SK-N-SH (cell line): ENCODE measurements at places on chromosomes 4 and X.

DNA sequence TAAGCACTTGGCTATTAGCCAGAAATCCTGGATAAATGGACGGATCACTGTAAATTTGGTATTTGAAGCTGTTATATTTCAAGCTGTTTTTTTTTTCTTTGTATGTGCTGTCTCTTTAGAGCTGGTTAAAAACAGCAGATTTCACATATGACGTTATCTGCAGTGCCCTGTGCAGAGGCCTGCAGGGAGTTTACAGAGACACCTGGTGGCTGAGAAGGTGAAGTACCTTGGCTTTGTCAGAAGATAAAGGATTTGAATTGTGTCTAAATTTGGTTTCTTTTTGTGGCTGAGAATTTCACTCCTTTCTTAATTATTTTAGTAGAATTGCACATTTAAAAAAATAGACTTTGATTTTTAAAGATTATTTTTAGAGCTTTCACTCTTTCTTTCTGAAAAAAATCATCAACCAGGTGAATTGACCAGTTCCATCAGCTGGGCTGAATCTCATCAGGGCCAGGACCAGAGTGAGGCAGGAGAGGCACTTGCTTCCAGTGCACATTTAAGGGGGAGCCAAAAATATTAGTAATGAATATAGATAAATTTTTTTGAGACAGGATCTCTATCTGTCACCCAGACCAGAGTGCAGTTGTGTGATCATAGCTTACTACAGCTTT, 9.6 kb upstream of the CHRNA9 start:
- DNase-seq = peak; percentile 67

GRCh38 chr4:25913056-25913850, 767 bp upstream of the SMIM20 start:
- DNase-seq = peak; percentile 52

DNA sequence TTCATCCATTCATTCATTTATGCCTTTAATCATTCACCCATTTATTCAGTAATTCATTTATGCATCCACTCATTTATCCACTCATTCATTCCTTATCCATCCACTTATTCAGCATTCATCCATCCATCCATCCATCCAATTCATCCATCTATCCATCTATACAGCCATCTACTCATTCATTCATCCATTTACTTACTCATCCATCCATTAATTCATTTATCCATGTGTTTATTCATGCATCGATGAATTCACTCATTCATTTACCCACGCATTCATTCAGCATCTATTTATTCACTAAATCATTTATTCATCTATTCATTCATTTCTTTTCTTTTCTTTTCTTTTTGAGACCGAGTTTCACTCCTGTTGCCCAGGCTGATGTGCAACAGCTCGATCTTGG, 10.4 kb downstream of the P2RY8 start:
- DNase-seq = no peak

DNA sequence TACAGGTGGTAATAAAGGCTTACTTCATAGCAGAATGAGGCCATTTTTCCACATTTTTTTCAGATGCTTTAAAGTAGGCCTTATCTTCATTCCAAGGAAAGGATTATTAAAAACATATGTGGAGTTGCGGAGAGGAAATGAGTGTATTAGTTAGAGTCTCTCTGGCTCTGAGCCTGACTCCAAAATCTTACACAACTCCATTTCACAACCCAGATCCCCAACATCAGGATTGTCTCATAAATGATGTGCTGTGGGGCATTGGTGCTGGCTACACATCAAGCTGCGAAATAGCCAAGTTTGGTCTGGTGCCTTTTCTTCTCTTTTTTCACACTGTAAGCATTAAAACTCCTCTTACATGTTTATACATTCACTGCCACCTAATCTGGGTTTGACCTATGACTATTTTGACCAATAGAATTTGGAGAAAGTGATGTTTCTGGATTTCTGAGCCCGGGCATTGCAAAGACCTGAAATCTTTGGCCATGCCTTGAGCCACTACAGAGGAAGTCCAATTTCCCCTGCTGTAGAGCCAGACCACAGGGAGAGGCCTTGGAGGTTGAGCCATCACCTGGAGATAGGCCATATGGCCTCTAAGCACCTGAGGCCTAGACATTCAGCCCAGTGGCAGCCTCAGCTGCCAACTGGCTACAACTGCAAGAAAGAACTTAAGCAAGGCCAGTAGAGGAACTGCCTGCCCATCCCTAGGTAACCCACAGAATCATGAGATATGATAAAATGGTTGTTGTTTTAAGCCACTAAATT, 16.7 kb upstream of the SOD3 start:
- no peak for DNase-seq

- no peak for DNase-seq
Observed at GRCh38 chrX:48695534-48695896, 1.0 kb upstream of the SUV39H1 start.

DNA sequence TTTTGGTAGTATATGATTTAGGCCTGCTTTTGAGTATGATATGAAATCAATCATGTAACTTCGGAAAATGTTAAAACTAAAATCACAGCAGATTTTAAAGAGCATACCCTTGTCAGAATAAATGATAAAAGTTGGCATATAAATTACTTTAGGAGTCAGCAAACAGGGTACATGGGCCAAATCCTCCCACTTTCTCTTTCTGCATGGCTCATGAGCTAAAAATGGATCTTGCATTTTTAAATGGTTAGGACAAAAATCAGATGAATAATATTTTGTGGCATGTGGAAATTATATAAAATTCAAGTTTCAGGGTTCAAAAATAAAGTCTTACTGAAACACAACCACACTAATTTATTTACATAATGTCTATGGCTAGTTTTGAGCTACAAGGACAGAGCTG, 214.9 kb downstream of the GASK1B start:
- DNase-seq = no peak

GRCh38 chrX:65720381-65720964, 53.0 kb downstream of the MSN start:
- no peak for DNase-seq

DNA sequence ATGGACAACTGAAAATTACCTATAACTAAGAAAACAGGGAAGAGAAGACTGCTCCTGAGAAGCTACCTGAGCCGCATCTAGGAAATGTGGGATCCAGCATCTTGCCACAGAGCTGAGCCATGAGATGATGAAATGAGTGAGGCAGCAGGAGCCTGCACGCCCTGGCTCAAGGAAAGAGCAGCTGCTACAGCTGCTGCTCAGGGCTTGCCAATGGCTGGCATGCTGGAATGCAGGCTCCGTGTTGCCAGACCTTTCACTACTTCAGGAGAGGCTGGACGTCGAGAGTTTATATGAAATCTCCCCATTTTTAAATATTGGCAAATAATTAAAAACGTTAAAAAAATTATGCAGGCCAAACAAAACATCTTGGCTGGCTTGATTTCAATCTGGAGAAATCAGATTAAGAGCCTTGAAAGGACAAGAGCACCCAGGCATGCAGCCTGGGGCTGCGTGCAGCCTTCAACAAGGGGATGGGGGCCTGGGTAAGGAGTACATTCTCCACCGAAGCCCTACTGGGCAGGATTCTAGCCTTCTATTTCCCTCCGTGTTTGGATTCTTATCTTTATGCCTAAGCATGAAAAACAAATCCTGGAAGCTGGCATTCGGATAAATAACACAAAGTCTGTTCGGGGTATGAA, 227.6 kb downstream of the NR3C2 start:
- no peak for DNase-seq

DNA sequence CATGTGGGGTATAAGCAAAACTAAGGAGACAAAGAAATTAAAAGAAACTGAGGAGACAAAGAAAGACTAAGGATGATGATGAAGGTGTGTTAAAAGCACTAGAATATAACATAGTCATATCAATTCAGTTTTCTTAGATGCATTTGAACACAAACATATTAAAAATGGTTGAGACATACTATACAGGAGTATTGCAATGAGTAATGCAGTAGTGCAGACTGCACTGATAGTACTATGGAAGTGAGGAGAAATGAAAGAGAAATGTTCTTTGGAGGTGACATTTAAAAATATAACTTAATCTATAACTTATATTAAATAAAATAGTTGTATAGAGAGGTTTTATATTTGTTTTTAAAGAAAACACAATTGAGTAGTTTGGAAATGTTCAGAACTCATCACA, 279.2 kb downstream of the CAMK2D start:
- no peak for DNase-seq

DNA sequence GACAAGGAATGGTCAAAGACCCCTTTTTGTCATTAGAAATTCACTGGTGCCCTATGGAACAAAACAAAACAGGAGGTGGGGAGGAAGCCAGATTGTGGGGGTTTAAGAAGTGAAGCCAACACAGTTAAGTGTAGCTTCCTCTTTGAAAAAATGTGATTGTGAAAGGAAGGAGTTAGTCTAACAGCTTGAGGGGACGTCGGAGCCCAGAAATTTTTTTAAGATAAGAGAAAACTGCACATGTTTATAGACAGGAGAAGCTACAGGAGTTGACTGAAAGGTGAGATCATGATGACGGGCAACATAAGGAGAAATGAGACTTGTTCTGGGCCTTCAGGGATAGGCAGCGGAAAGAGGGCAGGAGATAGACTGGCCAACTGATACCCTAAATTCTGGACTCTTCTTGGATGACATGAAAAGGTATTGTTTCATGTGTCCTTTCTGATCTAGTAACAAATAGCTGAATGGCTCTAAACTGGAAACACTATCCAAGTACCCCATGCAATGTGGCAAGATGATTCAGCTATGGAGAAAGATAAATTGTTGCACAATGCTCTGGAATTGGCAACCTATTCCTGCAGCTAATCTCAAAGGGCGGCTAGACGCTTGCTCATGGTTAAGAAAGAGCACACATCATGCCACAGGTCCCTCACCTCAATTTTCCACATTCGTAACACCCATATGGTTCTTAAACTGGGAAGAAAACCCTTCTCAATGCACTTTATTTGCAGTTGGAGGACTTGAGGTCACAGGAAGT, 3.7 kb upstream of the HDAC8 start:
- no peak for DNase-seq

GRCh38 chr4:188218392-188218791, 79.2 kb downstream of the TRIML1 start:
- DNase-seq = no peak

- peak; percentile 28 for DNase-seq
Observed at GRCh38 chr4:127400731-127401346, 231.9 kb upstream of the INTU start.

DNA sequence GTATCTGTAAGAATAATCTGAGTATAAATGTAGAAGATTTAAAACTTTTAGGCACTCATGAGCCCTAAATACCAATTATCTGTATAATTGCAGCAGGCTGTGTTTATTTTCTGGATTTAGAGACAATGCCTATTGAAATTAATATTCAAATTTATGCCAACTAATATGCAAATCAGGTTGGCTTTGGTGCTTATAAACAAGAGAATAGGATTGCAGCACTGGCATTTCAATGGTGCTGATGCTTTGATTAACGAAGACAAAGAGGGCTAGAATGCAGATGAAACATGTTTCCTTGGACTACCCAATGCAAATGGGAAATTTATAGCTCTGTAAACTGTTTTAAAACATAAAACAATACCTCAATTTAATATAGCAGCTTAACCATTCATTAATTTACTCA, 70.7 kb upstream of the GATB start:
- no peak for DNase-seq

DNA sequence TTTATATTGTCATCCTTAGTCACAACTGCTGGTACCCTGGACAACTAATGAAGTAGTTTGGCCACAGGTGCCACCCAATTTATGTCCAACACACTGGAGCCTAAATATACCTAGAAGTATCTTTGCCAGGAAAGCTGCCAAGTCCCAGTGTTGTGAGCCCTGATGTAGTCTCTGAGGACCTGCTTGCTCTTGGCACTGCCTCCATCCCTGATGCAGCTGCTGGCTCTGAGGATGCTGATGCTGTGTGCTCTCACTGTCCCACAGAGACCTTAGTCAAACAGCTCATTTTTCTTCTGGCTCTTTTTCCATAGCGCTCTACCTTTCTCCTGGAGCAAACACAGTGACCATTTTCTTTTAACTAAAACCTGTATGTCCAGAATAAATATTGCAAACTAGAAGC, 1535.4 kb upstream of the ADGRL3 start:
- DNase-seq = no peak

GRCh38 chrX:120282697-120283096, 28.6 kb downstream of the TMEM255A start:
- no peak for DNase-seq

- DNase-seq = peak; percentile 26
Observed at GRCh38 chr4:38674258-38675144, 10.5 kb downstream of the KLF3 start.

- DNase-seq = no peak
Observed at GRCh38 chr4:89382439-89382838, 74.8 kb upstream of the GPRIN3 start.

DNA sequence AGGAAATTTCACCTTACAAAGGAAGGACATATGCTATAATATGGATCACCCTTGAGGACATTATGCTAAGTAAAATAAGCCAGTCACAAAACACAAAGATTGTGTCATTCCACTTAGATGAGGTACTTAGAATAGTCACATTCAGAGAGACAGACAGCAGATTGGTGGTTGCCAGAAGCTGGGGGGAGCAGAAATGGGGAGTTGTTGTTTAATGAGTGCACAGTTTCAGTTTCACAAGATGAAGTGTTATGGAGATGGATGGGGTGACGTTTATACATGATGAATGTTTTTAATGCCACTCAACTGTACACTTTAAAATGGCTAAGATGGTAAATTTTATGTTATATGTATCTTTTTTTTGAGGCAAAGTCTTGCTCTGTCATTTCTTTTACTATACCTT, 14.8 kb upstream of the SPON2 start:
- DNase-seq = no peak

DNA sequence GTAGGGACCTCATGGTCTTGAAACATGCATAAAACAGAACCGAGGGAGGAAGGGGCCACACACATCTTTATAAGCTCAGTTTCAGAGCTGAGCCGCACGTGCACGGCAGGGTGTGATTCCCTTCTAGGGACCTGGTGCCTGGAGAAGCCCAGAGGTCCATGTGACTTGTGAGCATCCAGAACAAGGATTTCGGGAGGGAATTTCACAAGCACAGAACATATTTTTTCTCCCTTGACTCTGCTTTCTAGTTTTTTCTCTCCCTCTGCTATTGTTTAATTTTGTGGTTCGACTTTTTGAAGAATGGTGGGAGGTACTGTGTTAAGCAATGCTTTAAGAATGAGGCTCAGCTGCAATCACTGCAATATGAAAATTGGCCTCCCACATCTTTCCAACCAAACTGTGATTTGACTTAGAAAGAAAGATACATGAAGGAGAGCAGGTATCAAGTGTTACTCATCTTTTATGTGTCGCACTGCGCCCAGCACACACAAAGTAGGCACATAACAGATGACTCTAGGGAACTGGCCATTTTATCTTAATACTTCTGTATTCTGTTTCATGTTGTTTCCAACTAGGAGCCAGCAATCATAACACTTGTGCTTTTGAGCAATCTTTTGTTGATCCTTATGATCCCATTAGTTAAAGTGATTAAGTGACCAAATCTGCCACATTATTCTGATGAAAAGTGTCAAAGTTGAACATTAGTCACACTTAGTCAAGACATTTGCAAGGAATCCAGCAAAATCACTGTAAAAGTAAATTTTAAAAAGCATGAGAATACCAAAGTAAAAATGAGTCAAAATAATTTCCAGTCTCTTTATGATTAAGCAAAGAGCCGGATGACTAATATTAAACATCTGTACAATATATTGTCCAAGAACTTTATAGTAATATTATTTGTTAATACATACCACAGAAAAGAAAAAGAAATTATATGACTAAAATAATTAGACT, 86.4 kb downstream of the SHISA3 start:
- DNase-seq = no peak

GRCh38 chrX:9862953-9863352, 76.7 kb downstream of the SHROOM2 start:
- DNase-seq = no peak
